ENCODE measurements at places on chromosomes 12 and 14.
A peak's percentile ranks its signal among the peaks of the same experiment; 100 is the strongest.

DNA sequence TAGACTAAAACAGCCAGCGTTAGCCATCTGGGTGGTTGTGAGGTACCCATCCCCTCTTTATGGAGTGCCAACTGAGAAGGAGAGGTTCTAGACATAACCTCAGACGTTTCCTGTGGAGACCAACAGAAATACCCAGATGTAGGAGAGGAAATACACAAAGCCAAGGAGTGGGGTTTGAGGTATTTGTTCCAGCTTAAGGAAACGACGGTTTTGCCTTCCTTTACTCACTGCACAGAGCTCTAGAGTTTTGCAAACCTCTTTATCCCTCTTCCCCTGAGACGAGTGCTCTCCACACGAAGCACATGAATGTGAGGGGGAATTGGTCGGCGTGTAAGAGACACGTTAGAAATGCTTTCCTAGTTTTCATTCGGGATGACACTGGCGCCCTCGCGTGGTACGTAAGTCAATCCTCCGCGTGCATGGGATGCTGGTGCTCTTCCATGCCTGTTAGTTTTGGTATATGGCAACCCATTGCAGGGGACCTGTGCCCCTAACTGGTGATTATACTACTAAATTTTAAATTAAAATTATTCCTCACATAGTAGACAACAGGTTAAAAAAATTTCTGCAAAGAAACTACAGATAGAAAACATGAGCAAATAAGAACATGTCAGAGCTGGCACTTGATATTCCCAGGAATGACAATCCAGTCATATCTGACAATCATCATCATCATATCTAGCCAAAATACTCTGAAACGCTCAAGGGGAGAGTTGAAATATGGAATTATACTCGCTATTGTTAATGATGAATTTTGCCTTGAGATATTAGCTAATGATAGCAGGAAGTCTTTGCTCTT, 121.7 kb downstream of the PPM1H start:
- DNase-seq, result peak; percentile 64

DNA sequence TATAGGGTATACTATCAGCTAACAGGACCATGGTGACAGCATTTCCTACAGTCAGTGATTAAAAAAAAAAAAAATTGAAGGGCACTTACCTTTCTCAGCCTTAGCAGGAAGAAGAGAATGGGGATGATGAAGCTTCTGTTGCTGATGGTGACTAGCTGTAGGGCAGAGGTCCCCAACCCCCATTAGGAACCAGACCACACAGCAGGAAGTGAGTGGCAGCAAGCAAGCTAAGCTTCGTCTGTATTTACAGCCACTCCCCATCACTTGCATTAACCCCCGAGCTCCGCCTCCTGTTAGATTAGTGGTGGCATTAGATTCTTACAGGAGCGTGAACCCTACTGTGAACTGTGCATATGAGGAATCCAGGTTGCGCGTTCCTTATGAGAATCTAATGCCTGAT, 91.3 kb upstream of the USP44 start:
- DNase-seq, result no peak

- peak; percentile 69 for DNase-seq
Measured at GRCh38 chr12:53575502-53576249, 50.5 kb downstream of the ATF7 start.

- no peak for DNase-seq
Measured at GRCh38 chr12:94208622-94208966, 60.2 kb downstream of the PLXNC1 start.

DNA sequence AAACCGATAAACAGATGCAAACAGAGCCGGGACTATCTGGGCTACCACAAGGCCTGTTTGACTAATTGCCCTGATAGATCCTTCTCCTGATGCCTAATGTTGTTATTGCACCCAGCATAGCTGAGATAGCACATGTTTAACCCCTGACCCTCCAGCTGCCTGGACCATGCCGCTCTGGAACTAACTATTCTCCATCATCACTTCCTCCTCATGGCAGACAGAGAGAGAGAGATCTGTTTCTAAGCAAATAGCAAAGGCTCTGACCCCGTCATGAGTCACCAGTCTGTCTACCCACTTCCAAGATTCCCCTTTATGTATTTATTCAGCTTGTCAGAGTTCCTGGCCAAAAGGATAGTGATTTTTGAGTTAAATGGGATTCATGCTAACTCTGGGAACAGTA, 58.2 kb upstream of the FLRT2 start:
- DNase-seq, result peak; percentile 69

DNA sequence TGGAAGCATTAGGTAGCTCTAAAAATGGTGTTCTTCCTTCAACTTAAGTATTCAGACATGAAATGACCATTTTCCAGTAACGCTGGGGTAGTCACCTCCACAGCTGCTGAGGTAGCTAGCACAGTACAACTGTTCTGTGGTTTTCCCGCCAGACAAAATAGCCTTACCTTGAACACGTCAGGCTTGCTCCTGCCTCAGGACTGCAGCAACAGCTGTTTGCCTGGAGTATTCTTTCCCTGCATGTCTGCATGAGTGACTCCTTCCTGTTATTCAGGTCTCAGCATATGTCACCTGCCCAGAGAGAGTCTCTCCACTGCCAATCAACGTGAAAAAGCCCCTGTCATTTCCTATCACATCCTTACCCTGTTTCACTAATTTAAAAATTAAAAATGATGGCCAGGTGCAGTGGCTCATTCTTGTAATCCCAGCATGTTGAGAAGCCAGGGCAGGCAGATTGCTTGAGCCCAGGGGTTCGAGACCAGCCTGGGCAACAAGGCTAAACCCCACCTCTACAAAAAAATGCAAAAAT, 37.9 kb downstream of the WDR89 start:
- no peak for DNase-seq

- peak; percentile 9 for DNase-seq
Measured at GRCh38 chr12:39905152-39905551, 200.7 kb downstream of the SLC2A13 start.

- peak; percentile 71 for DNase-seq
Measured at GRCh38 chr12:22101749-22102243, 55.8 kb downstream of the CMAS start.

DNA sequence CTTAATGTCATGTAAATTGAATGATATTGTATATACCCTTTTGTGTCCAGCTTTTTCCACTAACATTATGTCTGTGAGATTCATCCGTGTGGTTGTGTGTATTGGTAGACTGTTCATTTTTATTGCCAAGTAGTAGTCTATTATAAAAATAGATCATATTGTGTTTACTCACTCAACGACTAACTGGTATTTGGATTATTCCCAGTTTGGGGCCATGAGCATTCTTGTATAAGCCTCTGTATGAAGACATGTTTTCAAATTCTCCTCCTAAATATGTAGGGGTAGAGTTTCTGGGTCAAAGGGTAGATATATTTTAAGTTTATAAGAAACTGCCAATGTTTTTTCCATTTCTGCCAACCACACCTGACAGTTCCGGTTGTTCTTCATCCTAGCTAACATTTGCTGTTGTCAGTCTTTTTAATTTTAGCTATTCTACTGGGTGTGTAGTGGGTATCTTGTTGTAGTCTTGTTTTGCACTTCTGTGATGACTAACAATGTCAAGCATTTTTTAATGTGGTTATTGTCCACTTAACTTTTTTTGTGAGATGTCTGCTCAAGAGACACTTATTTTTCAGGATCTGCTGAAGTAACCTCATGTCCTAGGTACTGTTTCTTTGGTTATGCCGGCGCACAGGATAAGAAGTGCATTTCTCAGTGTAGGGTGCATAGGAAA, 93.2 kb downstream of the DACT1 start:
- no peak for DNase-seq

GRCh38 chr12:92847368-92847767, 81.7 kb downstream of the EEA1 start:
- no peak for DNase-seq

- no peak for DNase-seq
Measured at GRCh38 chr12:64389154-64389553, 1.4 kb downstream of the C12orf56 start.

DNA sequence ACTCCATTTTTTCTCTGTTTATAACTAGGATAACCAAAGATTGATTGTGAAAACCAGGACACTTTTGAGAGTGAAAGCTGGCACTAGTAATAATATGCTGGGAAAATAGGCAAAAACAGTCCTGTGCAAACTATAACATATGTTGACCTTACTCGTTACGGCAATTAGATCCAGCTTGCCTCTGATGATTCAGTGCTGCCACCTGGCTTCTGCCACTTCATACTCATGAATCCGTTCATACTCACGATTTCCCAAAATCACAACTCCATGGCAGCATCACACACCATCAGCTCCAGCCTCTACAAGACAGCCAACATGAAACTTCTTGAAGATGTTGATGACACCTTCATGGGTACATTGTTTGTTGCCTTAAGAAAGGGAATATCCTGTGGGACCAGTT, 49.1 kb upstream of the CAND1 start:
- DNase-seq, result no peak

GRCh38 chr14:76138758-76139723, 12.7 kb upstream of the GPATCH2L start:
- no peak for DNase-seq

- no peak for DNase-seq
Measured at GRCh38 chr12:18753481-18754123, 15.7 kb downstream of the CAPZA3 start.

- no peak for DNase-seq
Measured at GRCh38 chr14:51597261-51598001, 54.3 kb upstream of the FRMD6 start.

GRCh38 chr12:123531091-123531490, 2.4 kb downstream of the RILPL1 start:
- DNase-seq, result no peak

- no peak for DNase-seq
Measured at GRCh38 chr12:106415134-106415533, 57.6 kb downstream of the POLR3B start.

GRCh38 chr12:54356228-54356627, 8.1 kb downstream of the GPR84 start:
- no peak for DNase-seq

DNA sequence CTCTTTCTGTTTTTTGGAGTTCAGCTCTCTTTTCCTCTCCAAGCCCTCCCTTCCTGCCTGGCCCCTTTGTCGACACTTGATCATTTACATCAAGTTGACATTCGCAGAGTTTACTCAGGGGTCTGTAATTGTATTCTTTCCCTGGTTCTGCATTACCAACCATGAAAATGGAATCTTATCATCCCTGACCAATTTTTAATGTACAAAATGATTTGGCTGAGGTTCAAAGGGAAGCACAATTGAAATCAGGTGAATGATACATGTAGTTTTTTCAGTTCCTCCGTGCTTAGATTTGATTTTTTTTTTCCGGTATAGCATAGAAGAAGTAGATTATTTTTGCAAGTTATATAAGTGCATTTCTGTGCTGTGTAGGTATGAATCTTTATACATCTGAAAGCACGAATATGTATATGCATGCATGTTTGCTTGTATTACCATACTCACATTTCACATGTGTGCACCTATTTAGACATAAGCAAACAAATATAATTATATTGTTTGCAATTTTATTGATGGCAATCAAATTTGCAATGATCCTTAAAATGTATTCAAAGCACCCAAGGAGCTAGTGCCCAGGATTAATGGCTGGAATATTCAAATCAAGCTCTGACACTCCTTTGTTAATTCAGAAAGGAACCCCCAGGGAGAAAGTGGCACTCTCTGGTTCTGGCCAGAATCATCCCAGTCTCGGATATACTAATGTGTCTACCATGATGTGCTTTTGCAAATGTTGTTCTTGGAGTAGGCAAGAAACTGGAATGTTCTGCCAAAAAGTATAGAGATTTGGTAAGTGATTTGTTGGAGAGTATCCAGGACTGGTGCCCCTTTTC, 189.3 kb downstream of the VRK1 start:
- DNase-seq, result no peak

- peak; percentile 14 for DNase-seq
Measured at GRCh38 chr14:90760591-90761316, 55.5 kb downstream of the TTC7B start.

- no peak for DNase-seq
Measured at GRCh38 chr12:1915082-1915968, 3.1 kb downstream of the CACNA2D4 start.

GRCh38 chr14:71464840-71465239, 467.4 kb upstream of the RGS6 start:
- no peak for DNase-seq

GRCh38 chr12:24898606-24899005, 50.3 kb downstream of the BCAT1 start:
- DNase-seq, result no peak

DNA sequence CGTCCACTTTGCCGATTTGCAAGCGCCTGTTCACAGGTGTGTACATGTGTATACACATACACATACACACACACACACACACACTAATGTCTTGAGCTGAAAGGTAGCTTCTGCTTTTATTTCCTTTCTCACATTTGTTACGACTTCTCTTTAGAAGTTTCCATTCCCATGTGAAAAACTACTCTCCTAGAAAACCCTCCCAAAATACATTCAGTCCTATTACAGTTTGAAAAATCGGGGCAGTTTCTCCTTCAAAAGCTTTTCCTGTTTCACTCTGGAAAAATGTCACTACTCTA, 3.9 kb downstream of the BLTP3B start:
- DNase-seq, result no peak

DNA sequence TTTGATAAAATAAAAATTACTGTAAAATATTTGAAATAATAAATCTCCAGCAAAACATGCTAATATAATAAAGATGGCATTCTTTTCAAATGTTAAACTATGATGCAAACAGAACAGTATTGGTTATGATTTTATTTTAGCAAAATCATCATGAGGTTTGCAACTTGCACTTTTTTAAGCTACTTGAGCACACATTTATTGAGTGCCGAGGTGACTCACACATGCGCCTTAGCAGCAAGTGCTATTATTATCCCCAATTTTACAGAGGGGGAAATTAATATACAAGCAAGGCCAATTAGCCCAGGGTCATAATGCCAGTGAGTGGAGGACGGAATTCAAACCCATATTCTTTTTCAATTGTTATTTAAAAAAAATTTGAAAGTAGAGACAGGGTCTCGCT, 7.3 kb downstream of the DYRK4 start:
- DNase-seq, result no peak

DNA sequence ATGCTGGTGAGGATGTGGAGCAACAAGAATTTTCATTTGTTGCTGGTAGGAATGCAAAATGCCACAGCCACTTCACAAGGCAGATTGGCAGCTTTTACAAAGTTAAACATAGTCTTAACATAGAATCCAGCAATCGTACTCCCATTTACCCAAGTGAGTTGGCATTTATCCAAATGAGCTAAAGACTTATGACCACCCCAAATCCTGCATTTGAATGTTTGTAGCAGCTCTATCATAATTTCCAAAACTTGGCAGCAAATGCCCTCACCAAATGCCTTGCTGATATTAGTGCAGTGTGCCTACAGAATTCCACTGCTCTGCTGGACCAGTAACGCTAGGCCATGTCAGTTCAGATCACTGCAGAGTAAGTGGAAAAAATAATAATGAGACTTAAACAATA, 120.7 kb upstream of the AMIGO2 start:
- no peak for DNase-seq

DNA sequence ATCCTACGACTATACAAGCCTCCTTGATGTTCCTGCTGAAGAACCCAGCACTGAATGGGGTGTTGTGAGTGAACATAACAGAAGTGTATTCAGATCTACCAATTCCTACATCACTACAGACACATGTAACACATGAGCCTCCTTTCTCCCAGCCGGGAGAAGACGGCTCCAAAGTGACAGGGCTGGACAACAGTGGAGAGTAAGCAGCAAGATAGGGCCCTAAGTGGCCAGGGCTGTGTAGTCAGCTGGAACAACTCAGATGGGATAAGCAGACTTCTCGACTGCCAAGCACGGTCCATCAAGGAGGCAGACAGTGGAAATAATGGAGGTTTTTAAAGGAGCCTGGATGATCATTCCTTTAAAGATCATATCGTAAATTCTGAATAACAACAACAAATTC, 73.5 kb downstream of the TTC7B start:
- DNase-seq, result no peak

GRCh38 chr14:100333311-100333710, 10.2 kb downstream of the SLC25A47 start:
- DNase-seq, result no peak
